GM19239 (cell line): ENCODE measurements at places on chromosomes 11 and 22.

GRCh38 chr11:6357222-6357621, 33.1 kb upstream of the SMPD1 start:
- DNase-seq: no peak

- DNase-seq: no peak
Measured at GRCh38 chr11:74493791-74494630, 487 bp upstream of the LIPT2 start.

GRCh38 chr22:26553056-26553752, 36.7 kb downstream of the TPST2 start:
- no peak for DNase-seq

- DNase-seq: no peak
Measured at GRCh38 chr11:89065066-89065465, 716 bp downstream of the GRM5 start.
